Fibroblast of mammary gland (primary cell): ENCODE measurements at places on chromosomes 5 and 9.

GRCh38 chr9:88651682-88652633 lies 117.0 kb downstream of the NXNL2 start:
- DNase-seq, result peak; percentile 99

DNA sequence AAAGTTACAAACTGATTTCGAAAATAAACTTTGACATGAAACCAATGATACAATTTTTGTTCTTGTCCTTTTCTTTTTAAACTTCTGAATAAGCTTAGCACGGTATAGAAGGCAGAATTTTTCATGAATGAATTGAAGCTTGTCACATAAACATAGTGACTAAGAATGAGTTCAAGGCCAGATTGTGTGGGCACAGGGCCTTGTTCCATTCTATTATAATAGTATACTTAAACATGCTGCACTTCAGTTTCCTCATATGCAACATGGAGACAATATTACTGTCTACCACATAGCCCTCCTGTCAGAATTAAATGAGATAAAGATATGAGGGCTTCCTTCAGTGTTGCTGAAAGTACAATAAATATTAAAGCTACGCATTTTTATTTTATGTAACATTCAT lies 204.2 kb upstream of the HAPLN1 start:
- DNase-seq, result peak; percentile 14

DNA sequence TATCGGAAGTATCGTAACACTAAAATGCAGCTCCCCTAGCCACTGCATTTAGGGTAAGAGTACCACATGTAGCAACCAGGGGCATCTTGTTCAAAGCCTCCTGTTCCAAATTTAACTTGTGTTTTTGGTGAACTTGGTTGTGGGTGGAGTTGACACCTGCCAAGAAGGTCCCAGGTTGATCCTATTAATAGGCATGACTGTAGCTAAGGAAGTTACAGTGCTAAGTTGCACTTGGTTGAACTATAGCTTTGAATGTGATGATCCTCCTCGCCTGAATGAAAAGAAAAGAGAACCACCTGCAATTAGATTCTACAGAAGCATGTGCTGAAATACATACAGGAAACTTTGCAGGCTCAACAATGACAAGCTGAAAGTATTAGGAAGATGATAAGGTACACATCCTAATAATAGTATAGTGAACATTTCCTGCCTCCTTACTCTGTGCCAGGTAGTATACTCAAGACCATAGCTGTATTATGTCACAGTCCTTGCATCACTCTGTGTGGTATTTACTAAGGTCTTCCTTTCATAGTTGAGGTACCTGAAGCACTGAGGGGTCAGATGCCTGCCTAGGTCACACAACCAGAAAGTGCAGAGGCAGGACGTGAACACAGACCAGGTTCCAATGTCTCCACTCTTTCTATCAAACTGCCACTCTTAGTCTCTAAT lies 64.5 kb upstream of the PIP5K1B start:
- no peak for DNase-seq

DNA sequence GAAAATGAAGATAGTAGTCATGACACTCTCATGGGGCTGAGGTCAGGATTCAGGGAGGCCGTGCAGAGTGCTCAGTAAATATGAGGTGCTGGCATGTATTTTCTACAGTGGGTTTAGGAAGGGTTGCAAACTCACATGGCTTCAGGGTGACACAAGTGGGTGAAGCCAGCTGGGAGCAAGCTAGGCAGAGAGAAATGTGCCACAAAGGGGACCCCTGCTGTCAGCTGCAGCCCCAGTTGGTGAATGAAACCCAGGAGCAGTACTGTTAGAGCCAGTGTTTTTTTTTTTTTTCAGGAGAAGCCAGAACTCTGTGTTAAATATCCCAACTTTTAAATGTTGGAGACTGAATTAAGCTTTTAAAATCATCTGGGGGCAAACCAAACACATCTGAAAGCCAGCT lies 75.3 kb downstream of the INSYN2B start:
- no peak for DNase-seq

DNA sequence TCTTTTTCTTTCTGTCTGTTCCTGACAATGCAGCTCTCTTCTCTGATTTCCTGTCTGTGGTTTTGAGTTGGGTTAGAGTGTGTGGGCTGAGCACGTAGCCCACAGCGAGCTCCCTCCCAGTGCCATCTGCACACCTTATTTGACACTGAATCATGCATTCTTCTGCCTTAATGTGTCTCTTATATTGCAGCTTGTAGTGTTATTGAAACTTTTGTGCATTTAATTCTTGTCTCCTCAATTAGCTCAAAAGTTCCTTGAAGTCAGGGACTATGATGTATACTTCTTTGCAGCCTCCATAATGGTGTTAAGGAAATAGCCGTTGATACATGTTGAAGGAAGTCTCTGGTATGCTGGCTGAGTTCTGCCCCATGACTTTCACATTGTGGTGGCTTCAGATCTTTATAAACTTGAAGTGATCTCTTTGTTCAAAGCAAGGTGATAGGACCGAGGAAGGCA lies 576.2 kb upstream of the CLINT1 start:
- no peak for DNase-seq

DNA sequence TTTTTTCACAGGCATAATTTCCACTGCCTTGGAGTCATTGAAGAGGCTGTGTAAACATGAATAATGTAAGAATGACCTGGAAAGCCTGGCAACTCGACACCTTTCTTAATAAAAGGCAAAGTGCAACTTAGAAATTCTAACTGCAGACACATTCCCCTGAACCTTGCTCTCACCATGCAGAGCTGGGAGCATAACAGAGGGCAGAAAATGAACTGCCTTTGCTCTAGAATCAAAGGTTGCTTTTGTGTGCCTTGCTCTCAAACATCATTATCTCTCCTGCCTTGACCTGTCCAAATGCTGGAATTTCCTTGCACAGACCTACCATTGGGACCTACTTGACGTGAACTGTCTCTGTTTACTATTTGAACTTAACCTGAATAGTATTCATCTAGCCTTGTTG lies 462.0 kb upstream of the ZNF462 start:
- DNase-seq, result no peak

- peak; percentile 27 for DNase-seq
Observed at GRCh38 chr9:20300430-20301115, 321.7 kb downstream of the MLLT3 start.

GRCh38 chr5:145293716-145294115 lies 541.4 kb downstream of the PRELID2 start:
- no peak for DNase-seq

GRCh38 chr9:2179567-2179966 lies 164.4 kb downstream of the SMARCA2 start:
- no peak for DNase-seq

DNA sequence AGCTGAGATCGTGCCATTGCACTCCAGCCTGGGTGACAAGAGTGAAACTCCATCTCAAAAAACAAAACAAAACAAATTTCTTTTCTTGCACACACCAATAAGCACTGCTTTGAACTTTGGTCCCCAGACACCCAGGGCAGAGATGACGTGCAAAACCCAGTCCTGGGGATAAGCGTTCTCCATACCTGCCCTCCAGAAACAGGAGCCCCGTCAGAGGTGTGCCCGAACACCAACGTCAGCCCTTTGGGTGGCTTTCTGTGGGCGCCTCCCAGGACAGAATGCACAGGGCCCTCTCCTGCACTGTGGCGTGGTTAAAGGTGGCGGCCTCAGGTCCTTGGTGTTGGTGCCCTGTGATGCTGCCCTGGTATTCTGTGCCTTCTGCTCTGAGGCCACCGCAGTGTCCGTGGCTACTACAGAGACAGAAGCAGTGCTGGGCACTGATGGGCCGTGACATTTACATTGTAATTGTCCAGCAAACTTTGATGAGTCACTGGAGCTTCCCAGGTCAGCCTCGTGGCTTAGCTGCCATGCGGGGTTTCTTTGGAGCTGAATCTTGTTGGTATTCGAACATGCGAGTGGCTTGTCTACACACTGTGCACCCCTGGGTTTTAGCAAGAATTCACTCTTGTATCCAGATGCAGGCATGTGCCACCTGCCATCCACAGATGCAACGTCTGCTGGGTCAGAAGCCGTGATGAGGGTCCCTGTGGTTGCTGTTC lies 9.8 kb downstream of the PPP1R26 start:
- no peak for DNase-seq

- no peak for DNase-seq
Observed at GRCh38 chr9:93945400-93946337, 9.5 kb downstream of the BARX1 start.

GRCh38 chr5:93018461-93018860 lies 562.6 kb downstream of the NR2F1-AS1 start:
- DNase-seq, result peak; percentile 22

- DNase-seq, result no peak
Observed at GRCh38 chr9:33446240-33446945, 1.0 kb downstream of the AQP3 start.

- no peak for DNase-seq
Observed at GRCh38 chr9:138053996-138054752, 176.6 kb downstream of the CACNA1B start.

GRCh38 chr9:87620731-87621322 lies 105.1 kb upstream of the CTSL start:
- no peak for DNase-seq

DNA sequence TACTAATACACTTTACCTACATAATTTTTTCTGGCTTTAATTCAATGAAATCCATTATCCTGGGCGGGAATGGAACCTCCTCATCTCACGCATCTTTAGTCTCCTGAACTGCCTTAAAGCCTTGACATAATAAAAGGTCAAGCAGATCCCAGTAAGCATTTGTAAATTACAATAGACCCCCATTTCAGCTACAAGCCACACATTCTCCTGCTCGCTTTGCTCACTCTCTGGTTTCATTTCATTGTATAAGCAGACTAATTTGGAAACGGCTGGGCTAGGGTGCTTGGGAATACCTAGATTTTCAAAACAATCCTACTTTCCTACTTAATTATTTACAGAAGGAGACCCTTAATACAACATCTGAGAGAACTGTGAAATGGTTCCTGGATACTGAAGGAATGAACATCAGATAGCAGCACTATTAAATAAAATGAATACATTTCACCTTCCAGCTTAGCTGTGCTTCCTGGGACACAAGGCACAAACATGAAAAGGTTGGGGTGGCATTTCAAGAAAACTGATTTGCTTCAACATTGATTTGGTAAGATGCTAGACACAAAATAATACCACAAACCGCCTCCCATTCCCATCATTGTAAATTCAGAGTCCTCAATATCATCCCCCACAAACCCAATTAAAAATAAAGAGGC lies 1.5 kb downstream of the JAKMIP2 start:
- no peak for DNase-seq

DNA sequence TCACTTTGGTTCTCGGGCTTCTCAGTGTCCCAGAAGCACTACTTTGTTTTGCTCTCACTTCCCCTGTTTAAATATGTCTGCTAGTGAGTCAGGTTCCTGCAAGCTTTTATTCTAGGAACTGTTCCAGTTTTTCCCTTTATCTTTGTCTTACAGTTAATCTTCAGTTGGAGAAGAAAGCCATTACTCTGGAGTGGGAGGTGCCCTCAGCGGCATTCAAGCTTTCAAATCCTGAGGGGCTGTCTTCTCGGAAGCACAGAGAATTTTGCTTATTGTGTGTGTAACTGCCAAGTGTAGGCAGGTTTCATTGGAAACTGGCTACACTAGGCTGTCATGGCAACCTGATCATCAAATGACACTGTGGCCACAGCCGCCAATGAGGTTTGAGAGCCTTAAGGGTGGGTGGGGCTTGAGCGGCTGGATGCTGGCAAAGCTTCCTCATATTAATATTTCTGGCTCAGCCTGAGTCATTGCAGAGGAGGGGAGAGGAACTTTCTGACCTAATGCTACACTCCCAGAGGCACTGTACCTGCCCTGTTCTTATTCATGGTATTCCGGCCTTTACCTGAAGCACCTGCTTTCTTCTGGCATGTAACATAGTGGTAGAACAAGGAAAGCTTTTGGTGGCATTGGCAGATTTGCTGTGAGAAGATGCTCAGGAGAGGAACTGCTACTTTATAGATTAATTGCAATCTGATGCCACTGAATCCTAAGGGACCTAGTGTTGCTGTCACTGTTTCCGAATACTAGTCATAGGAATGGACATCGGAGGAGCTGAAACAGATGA lies 26.3 kb downstream of the SLC25A25 start:
- DNase-seq, result peak; percentile 97

GRCh38 chr9:4243113-4243512 lies 56.8 kb downstream of the GLIS3 start:
- DNase-seq, result no peak

DNA sequence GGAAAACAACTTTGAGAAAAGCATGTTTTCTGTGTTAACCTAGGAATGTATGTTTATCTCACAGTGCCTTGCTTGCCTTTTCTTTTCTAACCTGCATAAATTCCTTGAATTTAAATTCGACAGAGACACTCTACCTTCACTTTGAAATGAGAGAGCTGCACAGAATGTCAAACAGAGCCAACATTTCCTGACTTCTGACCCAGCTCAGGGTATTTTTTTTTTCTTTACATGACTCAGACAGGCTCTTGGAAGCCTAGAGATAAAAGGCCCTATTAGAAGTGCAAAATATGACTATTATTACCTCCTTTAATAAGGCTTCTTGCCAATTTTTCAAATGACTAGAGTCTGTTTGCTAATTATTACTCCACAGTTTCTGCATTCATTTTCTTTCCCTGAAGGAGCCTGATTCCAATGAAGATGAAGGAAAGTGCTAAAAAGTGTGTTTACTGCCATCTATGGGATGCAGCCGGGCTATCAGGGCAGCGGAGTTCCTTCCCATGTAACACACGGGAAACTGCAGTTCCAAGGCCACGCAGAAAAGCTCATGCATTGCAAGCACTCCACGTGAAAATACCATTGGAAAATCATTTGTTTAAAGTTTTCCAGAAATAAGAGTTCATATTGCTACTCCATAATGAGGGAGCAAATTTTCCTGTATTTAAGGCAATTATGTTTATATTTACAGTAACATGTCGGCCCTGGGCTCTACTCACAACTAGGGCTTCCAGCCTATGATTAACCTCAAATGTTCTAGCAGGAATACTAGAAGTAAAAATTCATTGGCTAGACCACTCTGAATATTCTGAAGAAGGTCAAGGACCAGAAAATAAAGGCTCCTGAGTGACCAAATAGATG lies 485.6 kb downstream of the ZSWIM6 start:
- peak; percentile 43 for DNase-seq

GRCh38 chr9:36035006-36035405 lies 1.7 kb upstream of the RECK start:
- DNase-seq, result peak; percentile 75

DNA sequence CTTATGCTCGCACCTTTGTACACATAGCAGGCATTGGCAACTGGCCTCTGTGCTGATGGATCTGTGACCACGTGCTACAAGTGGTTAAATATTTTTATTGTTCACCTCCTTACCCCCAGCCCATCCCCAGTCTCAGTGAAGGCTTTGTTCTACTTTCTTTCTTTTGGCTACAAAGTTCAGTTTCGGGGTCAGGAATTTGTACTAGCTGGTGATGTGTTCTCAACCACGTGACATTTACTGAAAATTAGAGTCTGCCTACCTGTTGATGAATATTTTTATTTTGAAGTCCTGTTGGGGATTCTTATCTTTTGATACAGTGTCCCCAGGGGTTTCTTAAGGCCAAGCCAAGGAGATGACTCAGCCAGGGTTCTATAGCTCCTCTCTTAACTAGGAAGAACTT lies 47.8 kb downstream of the C9orf57 start:
- DNase-seq, result no peak
